GM10248 (cell line): ENCODE measurements at places on chromosomes 13 and 19.
A peak's percentile ranks its signal among the peaks of the same experiment; 100 is the strongest.

DNA sequence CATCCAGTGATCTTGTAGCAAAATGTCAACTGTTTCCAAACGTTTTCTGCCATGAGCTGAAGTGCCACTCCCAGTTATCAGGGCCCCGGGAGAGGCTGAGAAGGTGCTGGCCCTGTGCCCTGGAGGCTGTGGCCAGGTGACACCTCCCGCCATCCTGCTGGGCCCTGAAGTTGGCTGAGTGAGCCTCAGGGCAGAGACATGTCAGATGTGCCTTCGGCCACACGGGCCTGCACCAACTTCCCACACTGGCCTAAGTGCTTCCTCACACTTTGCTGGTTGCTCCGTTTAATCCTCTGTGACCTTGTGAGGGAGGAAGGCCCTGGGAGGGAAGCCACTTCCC lies 4.8 kb downstream of the ADPRHL1 start:
- no peak for DNase-seq

DNA sequence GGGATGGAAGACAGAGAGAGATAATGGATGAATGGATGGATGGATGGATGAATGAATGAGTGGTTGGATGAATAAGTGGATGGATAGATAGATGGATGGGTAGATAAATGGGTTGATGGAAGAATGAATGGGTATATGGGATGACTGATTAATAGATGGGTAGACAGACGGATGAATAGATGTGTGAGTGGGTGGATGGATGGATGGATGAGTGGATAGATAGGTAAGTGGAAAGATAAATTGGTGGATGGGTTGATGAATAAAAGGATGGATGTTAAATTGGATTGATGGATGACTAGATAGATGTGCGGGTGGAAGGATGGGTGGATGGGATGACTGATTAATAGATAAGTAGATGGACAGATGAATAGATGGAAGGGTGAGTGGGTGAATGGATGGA lies 1.4 kb downstream of the CASP14 start:
- no peak for DNase-seq

- no peak for DNase-seq
Measured at GRCh38 chr19:58181902-58182576, 822 bp upstream of the ZNF274 start.

DNA sequence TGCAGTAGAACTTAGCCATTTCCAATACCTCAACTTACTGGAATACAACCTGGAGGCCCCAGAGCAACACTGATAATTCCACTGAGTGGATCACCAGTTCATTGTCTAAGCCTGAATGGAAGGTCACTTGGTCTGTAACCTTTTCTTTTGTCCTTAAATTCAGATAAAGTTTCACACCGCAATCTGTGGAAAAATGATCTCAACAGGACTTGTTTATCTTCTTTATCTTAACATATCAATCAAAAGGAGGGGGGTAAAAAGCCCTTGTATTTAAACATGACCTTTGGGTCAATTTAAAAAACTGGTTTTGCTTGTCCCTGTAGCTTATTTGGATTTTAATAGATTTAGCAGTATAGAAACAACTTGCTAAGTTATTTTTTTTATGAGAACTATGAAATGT lies 21.6 kb downstream of the SAE1 start:
- DNase-seq: no peak

GRCh38 chr19:13079542-13079986 lies 23.1 kb downstream of the LYL1 start:
- DNase-seq: no peak

- DNase-seq: no peak
Measured at GRCh38 chr19:39167461-39168257, 29.1 kb upstream of the NCCRP1 start.

DNA sequence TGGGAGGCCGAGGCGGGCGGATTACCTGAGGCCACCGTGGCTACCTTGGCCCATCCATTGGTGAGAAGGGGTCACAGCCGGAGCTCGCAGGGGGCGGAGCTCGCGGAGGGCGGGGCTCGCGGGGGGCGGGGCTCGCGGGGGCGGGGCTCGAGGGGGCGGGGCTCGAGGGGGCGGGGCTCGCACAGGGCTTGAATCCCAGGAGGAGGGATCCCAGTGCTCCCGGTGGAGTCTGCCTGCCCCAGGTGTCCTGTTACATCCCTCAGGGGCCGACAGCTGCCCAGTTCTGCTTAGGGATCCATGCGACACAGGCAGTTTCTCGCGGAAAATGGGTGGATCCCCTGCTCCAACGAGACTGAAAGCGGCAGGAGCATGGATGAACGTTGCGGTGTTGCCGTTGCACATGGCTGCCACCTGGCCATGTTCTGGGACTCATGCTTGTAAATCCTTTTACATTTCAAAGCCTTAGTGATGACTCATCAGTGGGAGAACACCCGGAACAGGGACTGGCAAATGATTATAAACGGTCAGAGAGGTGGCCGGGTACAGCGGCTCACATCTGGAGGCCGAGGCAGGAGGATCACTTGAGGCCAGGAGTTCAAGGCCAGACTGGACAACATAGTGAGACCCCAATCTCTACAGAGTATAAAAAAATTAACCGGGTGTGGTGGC lies 25.1 kb downstream of the TMPRSS9 start:
- DNase-seq: peak; percentile 63

DNA sequence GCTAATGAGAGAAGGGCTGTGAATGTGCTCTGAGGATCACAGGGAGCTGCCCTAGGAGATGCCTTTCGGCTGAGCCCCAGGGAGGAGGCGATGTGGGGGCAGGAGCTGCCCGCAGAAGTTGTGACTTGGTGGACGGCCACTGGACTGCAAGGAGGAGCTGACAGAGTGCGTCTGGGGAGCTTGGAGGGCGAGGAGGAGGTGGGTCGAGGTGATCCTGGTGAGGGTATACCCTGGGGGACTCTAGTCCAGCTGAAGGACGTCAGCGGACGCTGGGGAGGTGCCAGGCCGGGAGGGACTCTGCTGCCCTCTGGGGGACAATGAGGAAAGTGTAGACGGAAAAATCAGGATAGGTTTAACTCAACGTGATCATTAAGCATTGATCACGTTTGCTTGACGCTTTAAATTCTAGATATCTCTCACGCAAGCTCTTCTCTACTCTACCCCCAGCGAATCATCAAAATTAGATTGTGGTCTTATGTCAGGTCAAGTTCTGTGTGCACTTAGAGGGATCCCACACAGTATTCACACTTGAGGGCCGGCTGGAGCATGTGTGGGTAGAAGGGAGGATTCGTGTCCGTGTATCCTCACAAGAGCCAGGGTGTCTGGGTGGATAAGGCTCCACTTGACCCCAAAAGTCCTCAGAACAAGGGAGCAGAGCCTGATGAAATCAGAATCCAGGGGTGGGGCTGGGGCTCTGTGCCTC lies 3.3 kb upstream of the CEACAM7 start:
- DNase-seq: peak; percentile 56

DNA sequence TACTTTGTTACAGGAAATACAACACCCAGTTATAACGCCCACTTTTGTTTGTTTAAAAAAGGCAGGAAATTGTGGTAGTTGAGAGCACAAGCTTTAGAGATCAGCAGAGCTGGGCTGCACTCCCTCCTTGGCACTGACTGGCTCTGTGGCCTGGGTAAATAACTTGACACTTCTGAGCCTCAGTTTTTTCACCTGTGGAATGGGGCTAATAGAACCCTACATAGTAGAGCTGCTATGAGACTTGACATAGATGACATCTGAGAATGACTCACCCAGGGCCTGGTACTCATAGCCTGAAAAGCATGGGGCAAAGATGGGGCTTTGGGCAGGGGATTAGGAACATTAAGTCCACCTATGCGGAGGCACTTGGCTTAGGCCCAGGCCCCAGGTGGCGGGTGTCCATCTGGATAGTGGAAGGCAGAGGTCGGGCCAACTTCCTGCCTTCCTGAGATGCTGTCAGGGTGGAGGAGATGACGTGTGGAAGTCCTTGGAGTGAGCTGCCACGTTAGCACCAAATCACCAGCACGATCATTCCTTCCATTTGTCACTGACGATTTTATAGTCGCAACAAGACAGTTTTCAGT lies 159.1 kb downstream of the KATNAL1 start:
- DNase-seq: no peak

- peak; percentile 51 for DNase-seq
Measured at GRCh38 chr13:27170221-27170515, 1.4 kb downstream of the USP12 start.

GRCh38 chr19:19176950-19177349 lies 6.9 kb upstream of the MEF2B start:
- no peak for DNase-seq

DNA sequence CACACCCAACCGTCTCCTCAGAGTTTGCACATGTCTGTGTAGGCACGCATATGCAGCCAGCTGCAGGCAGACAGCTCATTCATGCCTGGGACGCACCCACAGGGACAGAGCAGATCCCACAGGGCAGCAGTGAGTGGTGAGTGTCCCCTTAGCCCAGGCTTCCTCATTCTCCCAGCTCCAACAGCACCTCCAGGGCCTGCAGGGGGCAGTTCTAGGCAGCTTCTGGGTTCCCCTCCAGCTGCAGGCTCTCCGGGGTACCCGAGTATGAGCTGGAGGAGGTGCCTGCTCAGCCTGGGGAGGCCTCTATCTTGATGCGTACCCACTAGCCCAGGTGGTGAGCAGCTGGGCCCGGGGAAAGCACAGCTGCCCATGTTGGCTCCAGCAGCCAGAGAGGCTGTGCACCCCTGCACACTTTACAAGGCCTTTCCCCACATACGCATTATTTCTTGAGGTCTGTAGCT lies 1.3 kb upstream of the SHANK1 start:
- no peak for DNase-seq

- DNase-seq: peak; percentile 29
Measured at GRCh38 chr13:34942732-34943435, 814 bp downstream of the NBEA start.

DNA sequence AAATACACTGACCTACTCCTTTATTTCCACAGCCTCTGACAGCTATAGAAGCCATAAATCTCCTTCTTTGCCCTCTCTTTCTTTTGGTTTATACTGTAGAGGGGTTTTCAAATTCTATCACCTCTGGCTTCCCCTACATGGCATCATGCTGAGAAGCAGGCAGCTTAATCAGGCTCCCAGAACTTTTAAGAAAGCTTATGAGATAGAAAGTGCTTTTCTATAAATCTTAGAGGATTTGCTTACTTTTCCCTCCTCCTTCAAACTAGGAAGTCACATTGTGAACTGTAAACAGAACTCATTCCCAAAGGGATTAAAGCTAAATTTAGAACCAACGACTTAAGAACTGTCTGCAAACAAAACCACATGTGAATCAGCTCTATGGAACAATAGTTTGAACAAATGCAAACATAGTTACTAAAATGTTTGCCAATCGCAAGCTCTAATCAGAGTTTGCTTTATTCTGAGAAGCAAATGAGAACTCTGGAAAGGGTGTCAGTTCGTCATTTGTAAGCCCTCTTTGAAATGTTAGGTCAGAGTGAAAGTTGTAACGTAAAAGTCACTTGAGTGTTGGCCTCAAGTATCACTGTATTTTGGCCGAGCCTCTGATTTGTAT lies 344.1 kb downstream of the RFC3 start:
- DNase-seq: no peak

GRCh38 chr13:48662226-48662625 lies 8.5 kb downstream of the CYSLTR2 start:
- no peak for DNase-seq

GRCh38 chr19:39587496-39587895 lies 14.8 kb upstream of the LGALS13 start:
- no peak for DNase-seq

DNA sequence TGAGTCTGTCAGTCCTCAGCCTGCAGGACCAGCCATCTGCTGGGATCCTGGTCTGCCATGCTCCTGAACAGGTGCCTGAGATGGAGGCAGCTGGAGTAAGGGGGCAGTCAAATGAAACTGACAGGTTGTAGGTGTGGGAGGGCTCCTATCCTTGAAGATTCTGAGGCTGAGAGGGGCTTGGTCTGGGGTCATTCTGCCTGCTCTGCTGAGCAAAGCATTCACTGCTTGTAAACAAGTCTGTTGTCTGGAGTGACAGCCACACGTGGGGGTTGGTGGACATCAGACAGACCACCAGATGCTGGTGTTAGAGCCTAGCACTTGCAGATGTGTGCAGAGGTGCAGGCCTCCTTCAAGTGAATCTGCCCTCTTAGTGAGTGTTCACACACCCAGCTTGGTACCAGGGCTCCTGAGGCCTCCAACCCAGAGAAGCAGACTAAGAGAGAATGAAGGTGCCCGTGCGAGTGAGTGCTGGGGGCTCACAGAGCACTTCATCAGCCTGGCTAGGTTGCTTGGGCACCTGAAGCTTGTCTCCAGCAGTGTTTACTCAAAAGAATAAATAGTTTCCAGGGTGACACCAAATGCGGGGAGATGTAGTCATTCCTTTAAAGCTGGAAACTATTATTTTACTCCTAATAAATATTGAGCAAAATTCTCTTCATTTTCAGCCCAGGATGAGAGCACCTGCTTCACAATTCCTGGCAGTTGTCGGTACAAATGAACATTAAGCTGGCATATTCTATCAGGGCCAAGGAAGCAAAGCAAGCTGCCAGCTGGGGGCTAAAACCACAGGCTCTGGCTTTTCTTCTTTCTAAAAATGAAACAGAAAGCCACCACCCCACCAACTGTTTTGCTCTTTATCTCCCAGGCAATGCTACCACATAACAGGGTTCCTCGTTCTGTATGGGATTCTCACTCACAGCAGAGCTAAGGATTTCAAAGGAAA lies 82.3 kb downstream of the RNASEH2B start:
- peak; percentile 48 for DNase-seq

DNA sequence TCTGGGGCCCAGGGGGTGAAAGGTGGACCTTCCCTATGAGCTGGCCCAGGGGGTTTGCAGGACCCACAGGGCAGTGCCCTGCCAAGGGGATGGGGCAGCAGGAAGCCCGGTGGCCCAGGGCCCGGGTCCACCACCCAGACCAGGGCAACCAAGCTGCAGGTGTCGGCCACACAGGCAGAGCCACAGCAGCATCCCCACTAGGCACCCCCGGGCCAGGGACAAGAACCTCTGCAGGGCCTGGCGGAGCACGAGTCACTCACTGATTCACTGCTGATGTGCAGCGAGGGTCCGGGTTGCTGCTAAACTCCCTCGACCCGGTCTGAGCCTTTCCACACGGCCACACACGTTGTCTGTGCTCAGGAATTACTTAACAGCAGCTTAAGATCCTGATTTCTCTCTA lies 8.8 kb downstream of the FZR1 start:
- no peak for DNase-seq

DNA sequence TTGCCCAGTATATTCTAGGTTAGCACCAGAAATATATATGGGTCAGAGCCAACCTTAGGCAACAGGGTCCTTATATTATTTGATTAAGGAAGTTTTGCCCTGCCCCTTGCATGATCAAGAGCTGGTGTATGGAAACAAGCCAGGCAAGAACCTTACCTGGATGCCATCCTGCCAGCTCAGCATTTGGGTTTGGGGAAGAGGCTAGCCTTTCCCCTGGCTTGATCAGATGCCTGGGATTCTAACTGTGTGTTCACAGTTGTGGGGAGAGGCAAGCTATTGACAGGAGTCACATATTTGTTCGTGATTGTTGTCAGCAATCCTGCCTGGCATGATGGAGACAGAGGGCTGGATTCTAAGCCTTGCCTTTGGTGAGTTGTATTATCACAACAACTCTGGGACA lies 260.0 kb upstream of the DACH1 start:
- no peak for DNase-seq

GRCh38 chr19:42057846-42058245 lies 12.2 kb downstream of the GRIK5 start:
- no peak for DNase-seq

GRCh38 chr13:101590479-101590878 lies 138.0 kb downstream of the ITGBL1 start:
- no peak for DNase-seq

- DNase-seq: no peak
Measured at GRCh38 chr13:32528358-32528757, 10.2 kb downstream of the N4BP2L2 start.
